Stimulated activated CD4-positive, alpha-beta T cell treated with anti-CD3 and anti-CD28 coated beads, Interleukin-2, amount 100 ng/mL, for 48 hours (primary cell): ENCODE measurements at places on chromosomes 6 and 20.

- DNase-seq = no peak
Observed at GRCh38 chr6:6474170-6474920, 114.2 kb upstream of the LY86 start.

DNA sequence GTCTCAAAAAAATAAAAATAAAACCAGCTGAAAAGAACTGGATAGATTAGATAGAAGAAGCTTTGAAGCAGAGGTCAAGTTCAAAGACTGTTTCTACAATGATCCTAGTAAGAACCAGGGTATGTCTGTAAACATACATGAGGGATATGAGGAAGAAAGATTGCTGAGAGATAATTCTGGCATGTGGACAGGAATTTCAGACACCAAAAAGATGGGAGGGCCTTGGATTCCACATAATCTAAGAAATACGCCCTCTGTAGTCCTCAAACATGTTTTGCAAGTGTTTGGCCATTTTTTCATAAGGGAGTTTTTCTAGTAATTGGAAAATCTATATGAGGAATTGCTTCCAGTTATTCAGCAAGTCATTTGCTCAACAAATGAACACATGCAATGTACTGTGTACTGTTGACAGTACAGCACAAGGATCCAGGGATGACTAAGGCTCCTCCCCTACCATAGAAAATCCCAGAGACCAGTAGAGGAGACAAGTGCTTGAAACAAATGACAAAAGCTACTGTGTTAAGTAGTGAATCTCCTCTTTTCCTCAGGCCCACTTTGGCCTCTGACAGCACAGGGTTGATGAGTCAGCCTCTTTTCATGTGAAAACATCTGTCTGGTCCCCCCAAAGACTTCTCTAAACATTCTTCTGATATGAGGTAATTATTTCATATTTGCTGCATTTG lies 795.9 kb downstream of the MAFB start:
- no peak for DNase-seq

GRCh38 chr6:139686308-139686707 lies 311.9 kb upstream of the CITED2 start:
- no peak for DNase-seq

DNA sequence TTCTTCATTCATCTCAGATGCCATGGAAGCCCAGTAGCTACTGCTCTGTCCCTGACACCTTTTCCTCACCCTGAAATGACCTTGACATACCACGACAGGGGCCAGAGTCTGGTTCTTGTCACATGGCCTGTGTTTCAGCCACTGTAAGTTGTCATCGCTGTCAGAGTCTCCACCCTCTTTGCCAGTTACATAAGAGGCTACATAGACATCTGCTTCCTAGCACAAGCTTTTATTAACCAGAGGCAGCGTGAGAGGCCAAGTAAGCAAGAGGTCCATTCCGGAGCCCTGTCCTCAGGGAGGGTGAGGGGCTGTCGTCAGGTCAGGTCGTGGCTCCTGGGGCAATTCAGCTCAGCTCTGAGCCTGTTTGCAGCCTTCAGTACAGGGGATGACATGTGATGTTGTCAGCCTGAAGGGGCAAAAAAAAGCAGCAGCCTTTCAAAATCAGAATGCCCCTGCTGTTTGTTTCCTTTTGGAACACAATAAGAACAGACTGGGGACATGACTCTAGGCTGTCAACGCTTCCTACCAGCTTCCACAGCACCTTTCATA lies 146.3 kb downstream of the MTFR2 start:
- no peak for DNase-seq

DNA sequence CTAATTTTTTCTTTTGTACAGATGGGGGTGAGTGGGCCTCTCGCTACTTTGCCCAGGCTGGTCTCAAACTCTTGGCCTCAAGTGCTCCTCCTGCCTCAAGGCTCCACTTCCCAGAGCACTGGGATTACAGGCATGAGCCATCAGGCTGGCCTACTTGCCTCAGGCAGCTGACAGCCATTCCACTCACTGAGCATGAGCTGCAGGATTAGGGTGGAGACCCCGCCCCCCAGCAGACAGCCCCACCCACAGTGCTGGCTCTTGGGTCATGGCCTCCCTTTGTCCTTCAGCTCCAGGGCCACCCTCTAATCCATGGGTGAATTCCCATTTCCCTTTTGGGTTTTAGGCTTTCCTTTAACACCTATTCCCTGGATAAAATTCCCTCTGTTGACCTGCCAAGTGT lies 82.1 kb downstream of the BFSP1 start:
- no peak for DNase-seq

- no peak for DNase-seq
Observed at GRCh38 chr6:31792761-31793171, 2.8 kb downstream of the VARS1 start.
